ENCODE measurements at places on chromosomes 6 and 20.

DNA sequence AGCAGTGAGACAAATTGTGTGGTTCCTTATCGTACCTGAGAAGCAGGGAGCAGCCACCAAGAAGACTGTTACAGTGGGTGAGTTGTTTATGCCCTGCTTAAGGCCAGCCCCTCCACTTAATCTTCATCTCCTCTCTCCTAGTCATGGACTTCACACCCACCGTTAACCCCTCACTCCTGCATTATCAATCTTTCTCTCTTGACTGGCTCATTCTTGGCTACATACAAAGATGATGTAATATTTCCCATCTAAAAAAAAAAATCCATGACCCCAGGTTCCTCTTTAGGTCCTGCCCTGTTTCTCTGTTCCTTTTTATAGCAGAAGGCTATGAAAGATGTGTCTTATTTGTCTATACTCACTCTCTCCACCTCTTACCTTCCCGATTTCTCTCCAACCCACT is 72.4 kb downstream of the SHLD1 start:
- DNase-seq, result peak; percentile 38

- DNase-seq, result no peak
Observed at GRCh38 chr6:80454197-80454596, 347.7 kb downstream of the BCKDHB start.

GRCh38 chr20:3894796-3895195 is 5.6 kb downstream of the PANK2 start:
- no peak for DNase-seq

DNA sequence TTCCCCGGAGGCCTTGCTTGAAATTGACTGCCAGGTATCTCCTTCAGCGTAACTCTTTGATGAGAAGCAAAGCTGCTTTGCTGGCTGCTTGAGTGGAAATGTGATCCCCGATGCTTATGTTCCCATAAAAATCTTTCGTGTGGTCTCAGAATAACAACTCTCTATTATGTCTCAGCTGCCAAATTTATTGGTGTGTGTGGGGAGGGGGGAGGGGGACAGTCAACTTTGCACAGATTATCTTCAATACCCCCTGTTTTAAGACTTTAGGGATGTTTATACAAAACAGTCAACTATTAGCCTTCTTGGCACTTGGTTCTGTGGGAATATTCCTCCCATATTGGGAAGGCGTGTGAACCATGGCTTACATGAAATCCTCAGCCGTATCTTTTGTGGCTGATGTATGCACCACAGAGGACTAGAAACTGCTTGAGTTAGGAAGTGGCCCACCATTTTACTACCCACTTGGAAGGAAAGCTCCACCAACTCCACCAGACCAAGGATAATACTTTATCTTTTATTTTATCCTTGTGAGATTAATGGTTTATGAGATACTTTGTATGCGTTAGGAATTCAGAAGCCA is 101.5 kb upstream of the SLC24A3 start:
- DNase-seq, result no peak

GRCh38 chr6:93282521-93283031 is 136.8 kb downstream of the EPHA7 start:
- DNase-seq, result no peak

- no peak for DNase-seq
Observed at GRCh38 chr6:85240787-85241385, 209.0 kb upstream of the NT5E start.

GRCh38 chr6:87029711-87030314 is 65.1 kb downstream of the CGA start:
- peak; percentile 78 for DNase-seq

GRCh38 chr6:111872401-111873177 is 663 bp downstream of the FYN start:
- DNase-seq, result peak; percentile 47

- DNase-seq, result no peak
Observed at GRCh38 chr6:118933855-118934460, 1.0 kb downstream of the MCM9 start.

DNA sequence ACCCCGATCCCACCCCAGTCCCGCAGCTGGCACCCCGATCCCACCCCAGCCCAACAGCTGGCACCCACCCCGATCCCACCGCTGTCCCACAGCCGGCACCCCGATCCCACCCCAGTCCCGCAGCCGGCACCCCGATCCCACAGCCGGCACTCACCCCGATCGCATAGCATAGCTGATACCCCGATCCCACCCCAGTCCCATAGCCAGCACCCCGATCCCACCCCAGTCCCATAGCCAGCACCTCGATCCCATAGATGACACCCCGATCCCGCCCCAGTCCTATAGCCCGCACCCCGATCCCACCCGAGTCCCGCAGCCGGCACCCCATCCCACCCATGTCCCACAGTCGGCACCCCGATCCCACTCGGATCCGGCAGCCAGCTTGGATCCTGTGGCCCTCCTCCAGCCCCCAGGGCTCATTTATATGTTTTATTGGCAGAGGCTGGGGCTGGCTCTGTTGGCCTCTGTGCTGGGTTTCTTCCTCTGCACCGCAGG is 897 bp upstream of the GMEB2 start:
- no peak for DNase-seq

DNA sequence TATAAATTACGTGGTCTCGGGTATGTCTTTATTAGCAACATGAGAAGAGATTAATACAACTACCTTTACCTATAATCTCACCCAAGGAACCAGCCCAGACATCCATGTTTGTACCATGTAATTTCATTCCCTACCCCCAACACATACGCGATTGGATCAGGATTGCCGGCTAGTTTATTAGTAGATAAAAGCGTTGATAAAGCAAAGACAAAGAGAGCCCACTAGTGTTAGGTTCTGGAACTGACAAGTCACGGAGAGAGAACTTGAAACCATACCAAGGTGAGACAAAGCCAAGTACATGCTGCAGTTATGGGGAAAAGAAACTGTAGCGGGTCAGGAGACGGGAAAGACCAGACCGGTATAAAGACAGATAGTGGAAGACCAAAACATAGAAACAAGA is 37.4 kb upstream of the FAM135A start:
- DNase-seq, result no peak

GRCh38 chr6:43836507-43837240 is 66.7 kb downstream of the VEGFA start:
- DNase-seq, result peak; percentile 45

DNA sequence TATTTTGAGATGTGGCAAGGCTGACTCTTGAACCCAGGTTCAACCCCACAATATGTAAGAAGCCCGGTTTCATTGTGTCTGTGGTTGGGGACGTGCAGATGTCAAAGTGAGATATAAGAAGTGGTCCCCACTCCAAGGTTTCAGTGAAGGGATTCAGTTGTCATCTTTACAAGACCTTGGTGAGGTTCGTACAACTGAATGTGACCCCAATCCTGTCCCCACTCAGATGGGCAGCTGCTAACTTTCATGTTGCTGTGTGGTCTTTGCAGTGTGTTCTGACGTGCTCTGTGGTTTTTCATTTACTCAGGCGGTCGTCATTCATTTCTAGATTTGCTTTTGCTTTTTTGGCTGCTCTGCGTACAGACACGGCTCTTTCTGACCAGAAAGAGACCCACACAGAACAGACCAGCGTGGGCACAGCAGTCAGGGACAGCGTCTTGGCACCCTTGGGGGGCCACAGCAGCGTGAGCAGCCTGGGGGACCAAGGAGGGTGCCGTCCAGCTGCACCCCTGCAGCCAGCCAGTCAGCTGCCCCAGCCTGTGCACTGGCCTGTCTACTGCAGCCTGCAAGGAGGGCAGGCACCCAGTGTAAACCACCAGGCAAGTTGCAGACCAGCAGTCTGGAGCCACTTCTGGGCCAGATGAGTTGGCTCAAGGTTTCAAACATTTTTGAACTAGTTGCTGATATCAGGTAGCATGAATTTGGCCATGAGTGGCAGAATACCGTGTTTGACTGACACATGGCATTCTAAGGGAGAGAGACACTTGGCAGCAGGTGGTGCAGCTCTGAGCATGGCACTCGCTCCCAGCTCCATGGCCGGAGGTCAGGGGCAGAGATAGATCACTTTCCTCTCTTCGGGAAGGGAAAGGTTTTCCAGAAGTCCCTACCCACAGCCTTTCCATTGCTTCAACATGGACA is 49.4 kb upstream of the IRF4 start:
- no peak for DNase-seq

GRCh38 chr6:54613596-54613995 is 233.0 kb upstream of the FAM83B start:
- no peak for DNase-seq

DNA sequence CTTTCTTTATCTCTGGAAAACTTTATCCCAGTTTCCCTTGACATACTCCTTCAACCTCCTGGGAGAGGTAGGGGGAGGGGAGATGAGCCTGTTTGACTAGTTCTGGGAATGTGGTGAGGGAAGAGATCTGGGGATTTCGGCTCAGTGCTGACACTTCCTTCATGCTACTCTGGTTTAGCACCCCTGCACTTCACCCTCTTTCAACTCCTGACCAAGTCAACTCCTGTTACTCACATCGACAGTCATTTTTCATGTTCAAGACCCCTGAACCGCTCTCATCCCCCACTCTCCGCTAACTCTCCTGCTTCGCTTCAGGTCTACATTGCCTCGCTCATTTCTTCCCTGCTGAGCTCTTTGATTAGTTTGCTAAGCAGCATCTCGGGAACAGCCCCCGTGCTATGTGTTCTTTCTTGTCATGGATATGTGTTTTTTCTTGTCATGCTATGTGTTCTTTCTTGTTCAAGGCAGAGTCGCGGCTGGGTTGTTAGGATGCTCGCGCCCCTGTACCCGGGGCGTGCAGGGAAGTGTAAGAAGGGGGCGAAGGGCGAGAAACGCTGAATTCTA is 16.6 kb upstream of the TRIM27 start:
- DNase-seq, result peak; percentile 71

Measured in hematopoietic multipotent progenitor cell treated with erythropoietin and hydrocortisone succinate and interleukin-3 and kit ligand, for 6 days (in vitro differentiated cells).